ENCODE measurements at places on chromosomes 12 and 14.

DNA sequence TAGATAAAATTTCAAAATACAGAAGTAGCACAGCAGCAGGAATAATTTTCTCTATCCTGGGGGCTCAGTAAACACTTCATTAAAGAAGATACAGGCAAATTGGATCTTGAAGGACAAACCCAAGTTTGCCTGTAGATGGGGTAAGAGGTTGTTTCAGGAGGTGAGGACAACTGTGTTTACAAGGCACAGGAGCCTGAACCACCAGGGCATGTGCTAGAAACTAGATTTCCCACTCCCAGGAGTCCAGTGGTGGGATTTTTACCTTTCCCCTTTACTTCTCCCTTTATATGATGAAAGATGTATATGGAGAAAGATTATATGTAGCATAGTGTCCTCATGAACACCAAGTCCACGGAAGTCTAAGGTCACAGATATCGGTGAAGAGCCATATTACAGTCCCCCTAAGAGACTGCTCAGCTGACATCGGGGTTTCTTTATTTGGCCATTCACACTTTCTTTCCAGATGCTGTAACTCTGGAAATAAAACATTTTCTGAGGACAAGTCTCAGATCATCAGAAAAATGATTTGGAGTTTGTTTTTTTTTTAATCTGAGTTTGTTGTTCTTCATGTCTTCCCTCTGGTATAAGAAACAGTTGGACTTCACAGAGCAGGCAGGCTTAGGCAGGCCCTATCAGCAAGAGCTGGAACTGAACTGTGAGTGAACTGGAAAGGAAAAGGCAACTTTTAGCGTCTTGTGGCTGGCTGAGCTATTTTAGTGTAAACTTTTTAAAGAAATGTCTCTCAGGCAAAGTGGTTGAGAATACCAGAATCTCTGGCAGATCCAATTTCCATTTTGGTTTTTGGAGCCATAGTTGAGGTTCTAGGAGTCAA is 8.0 kb upstream of the EVL start:
- peak; percentile 14 for DNase-seq

- no peak for DNase-seq
Observed at GRCh38 chr14:71290301-71290700, 383.0 kb downstream of the PCNX1 start.

GRCh38 chr12:57237596-57237931 is 8.1 kb downstream of the SHMT2 start:
- DNase-seq = no peak

DNA sequence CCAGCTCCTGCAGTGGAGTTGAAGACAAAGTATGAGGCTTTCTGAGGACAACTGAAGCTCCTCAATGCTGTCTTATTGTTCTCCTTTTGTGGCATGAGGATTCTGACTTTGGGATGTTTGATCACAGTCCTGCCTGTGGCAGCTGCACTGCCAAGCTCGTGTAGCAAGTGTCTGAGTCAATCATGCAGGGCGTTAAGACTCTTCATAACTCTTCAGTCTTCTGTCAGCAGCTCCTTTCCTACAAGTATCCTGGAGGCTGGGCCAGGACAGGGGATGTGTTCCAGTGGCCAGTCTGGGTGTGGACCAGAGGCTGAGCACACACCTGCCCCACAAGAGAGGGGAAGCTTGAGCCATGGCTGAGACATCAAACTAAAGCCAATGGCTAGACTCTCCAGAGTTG is 94.3 kb downstream of the PELI2 start:
- DNase-seq = no peak

- DNase-seq = no peak
Observed at GRCh38 chr12:88471331-88472045, 108.8 kb downstream of the KITLG start.

- no peak for DNase-seq
Observed at GRCh38 chr14:65149116-65149515, 46.8 kb upstream of the MAX start.

GRCh38 chr12:116011217-116011616 is 266.3 kb downstream of the MED13L start:
- no peak for DNase-seq

DNA sequence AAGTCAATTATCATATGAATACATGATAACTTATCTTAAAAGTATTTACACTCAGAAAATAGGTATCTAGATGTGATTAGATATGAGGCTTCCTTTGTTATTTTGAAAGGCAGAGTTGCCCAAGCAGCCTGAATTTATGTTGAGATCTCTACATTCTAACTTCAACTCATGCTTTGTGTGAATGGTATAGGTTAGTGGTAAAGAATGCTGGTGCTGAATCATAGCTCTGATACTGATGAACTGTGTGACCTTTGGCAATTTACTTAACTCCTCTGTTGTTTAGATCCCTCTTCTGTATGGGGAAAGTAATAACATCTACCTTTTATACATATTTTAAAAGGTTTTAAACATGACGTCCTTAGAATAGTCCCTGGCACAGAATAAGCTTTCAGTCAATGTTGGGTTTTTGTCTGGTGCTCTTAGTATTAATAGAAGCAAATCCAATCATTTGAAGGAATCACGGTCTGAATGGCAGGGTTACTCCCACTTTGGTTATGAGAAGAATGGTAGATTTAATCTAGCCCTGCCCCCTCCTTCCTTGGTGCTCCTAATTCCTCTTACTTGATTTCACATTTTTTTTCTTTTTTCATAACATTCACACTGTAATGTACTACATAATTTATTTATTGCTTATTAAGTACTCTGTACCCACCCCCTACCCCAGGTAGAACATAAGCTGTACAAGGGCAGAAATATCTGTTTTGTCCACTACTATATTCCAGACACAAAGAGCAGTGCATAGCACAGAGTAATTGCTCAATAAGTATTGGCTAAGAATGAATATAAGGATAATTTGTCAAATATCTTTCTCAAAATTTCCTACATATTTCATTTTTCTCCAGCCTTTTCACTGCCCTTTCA is 203.3 kb upstream of the KRR1 start:
- DNase-seq = no peak
